CD4-positive, alpha-beta T cell treated with Interleukin-4 for 1 hour (primary cell): ENCODE measurements at places on chromosomes 11 and 22.

DNA sequence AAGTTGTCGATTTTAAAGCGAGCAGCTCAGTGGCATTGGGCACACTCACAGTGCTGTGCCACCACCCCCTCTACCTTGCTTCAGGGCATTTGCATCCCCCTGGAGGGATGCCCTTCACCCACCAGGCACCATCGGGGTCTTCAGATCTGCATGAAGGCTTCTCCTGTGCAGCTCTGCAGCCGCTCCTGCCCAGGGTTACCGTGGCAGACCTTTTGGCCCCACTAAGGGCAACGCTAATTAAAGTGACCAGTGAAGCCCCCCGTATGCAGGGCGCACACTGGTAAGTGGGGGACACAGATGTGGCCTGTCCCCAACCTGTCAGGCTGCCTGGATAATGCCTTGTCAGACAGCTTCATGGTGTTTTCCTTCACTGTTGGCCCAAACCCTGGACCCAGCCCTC is 1117.7 kb downstream of the BRD1 start:
- no peak for DNase-seq

GRCh38 chr11:57527056-57527631 is 3.4 kb downstream of the TIMM10 start:
- peak; percentile 77 for DNase-seq

GRCh38 chr11:16194566-16194965 is 161.8 kb downstream of the SOX6 start:
- no peak for DNase-seq

DNA sequence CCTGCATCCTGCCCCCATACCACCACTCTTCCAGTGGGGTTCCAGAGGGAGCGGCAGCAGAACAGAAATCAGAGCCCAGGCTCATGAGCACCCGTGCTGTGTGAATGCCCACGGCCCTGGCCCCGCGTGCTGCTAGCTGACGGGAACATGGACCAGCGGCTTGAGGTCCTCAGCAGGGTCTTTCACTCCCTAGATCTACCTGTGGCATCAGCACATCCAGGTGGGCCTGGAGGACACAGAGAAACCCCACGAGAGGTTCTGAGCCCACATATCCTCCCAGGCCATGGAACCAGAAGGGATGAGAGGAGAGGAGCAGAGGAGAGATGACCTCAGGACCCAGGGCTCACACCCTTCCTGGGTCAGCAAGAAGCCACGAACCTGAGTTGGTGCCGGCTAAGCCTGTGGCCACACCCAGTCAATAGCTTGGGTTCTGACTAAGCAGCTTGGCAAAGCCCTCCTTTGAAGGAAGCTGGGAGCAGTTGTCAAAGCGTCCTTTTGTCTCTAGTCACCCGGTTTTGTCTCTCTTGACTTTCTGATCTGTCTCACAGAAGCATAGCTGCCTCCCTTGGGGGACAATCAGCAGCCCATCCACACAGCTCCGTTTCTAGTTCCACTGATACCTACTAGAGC is 89.3 kb upstream of the LMO1 start:
- no peak for DNase-seq

GRCh38 chr11:58922479-58922878 is 16.8 kb upstream of the GLYATL1 start:
- DNase-seq = no peak

GRCh38 chr11:96464700-96465307 is 75.0 kb downstream of the JRKL start:
- DNase-seq = peak; percentile 63

DNA sequence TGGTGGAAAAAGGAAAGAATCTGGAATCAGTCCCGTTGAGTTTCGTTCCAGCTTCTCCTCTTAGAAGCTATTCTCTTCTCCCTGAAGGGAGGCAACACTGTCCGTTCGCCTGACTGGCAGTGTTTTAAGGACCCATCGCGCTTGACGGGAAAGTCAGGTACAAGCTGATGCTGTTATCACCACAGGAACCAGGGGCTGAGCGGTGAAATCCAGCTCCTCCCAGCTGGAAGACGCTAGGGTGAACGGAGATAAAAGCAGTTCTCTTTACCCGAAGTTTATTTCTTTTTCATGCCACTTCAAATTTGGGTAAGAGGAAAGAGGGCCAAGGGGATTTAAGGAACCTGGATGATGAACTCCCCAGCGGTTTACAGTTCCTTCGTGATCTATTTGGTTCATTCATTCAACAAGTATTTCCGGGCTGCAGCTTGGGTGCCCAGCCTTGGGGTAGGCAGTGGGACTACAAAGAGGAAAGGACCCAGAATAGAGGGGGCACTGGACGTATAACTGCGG is 551 bp upstream of the DEUP1 start:
- DNase-seq = no peak

- no peak for DNase-seq
These were observed 9.8 kb upstream of the SEC14L6 start for GRCh38 chr22:30556388-30556787.

GRCh38 chr11:14927146-14927545 is 35.1 kb upstream of the CYP2R1 start:
- no peak for DNase-seq

- DNase-seq = no peak
These were observed 32.9 kb downstream of the LRRC32 start for GRCh38 chr11:76637491-76638269.

- no peak for DNase-seq
These were observed 133.8 kb upstream of the TRPC6 start for GRCh38 chr11:101717619-101718018.

GRCh38 chr11:72308226-72309073 is 64.5 kb upstream of the PHOX2A start:
- no peak for DNase-seq

DNA sequence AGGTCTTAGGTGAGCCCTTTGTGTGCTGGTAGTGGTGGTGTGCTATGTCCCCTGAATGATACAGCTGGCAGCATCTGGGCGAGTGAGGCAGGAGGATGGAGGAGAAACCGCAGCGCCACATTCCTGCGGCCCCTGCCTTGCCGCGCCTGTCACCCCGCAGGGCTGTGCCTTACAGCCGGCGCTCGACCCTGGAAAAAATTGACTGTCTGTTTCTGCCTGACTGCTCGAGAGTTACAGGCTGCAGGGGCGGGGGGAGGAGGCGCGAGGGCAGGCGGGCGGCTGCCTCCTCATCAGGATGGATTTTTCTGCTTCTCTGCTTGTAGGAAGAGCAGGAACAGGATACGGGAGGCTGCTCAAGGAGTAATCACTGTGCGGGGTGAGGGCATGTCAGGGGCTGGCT is 443.4 kb downstream of the MIAT start:
- DNase-seq = no peak

DNA sequence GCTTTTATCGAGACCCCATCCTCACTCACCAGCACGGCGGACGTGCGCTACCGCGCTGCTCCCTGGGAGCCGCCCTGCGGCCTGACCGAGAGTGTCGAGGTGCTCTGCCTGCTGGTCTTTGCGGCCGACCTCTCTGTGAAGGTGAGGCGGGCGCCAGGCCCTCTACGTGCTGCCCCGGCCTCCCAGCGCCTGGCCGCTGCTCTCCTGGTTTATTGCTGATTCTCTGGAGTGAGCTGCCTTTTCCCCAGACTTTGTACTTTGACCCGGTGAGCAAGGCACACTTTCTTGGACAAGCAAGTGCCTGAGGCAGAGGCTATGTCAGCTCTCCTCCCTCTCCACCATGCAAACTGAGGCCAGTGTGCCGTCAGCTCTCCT is 6.5 kb downstream of the TPCN2 start:
- no peak for DNase-seq

- no peak for DNase-seq
These were observed 729.8 kb downstream of the FAM181B start for GRCh38 chr11:82003671-82004515.

DNA sequence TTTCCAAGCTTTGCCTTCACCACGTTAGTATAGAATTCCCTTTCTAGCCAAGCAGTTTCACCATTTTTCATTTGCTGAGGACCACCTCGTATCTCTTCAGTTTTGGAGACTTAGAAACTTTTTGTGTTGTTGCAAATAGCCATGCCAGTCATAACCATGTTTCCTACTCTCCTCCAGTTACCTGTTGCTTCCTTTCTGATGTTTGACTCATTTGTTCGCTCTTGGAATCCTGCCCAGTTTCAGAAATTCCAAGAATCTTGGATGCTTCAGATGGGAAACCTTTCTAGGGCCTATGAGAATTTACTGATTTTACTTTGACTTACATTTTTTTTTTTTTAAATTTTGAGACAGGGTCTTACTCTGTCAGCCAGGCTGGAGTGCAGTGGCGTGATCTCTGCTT is 65.4 kb downstream of the PPP6R3 start:
- DNase-seq = no peak
